Activated naive CD8-positive, alpha-beta T cell treated with anti-CD3 and anti-CD28 coated beads, Interleukin-2, amount 10 ng/mL, durations not matched to agents 7 days and 5 days (primary cell): ENCODE measurements at places on chromosomes 2 and 18. TPM values are rescaled to one million over a fixed set of nuclear protein-coding genes. Genes with fewer than 3 reads are reported as not detected.

- DNase-seq = no peak
- peak overlapping the region; percentile 63 for H3K27ac ChIP-seq
- H3K27me3 ChIP-seq = no peaks in the 10 kb centered on the region
- H3K4me3 ChIP-seq = peak overlapping the region; percentile 66
Measured at GRCh38 chr2:168466834-168467565, 10.9 kb downstream of the CERS6 start.

IL1RL2 gene
- total RNA-seq = not detected

DNA sequence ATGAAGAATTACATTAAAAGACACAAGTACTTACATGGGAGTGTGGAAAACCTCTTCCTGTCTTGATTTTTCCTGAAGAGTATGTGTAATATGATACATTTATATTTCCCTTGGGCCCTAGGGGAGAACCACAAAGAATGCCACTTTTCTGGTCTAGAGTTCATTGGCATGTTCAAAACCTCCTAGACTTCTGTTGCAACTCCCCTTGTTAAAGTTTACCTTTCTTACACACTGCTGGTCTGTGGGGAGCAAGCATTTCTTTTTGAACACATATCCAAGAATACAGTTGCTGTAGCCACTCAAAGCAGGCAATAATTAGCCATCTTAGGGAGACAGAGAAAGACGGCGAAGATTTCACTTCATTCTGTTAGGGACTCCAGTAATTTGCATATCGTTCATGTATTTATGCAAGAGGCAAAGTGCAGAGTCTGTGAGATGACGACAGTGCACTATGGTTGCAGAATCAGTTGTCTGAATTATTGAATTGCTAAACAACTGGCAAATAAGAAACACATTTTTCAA is 103.5 kb downstream of the NOL4 start:
- no peaks in the 10 kb centered on the region for H3K27me3 ChIP-seq
- no peak overlapping the region for H3K4me3 ChIP-seq
- H3K4me1 ChIP-seq = no peaks in the 10 kb centered on the region
- DNase-seq = no peak
- no peaks in the 10 kb centered on the region for H3K36me3 ChIP-seq

DNA sequence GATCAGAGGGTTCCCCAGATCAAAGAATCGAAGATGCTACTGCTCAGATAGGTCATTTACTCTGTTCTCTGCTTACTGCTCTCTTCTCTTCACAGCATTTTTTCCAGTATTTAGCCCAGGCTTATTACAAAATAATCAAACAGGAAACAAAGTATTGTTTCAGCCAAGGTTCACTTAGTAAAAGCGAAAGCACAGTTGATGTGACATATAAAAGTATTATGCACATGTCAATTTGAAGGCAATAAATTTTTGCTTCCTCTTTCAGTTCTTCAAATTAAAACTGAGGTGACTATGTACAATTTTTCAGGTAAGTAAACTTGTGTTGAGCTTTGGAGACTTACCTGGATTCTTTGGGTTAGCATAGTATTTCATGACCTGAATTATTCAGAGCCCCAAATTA is 262.8 kb upstream of the CHST9 start:
- H3K4me3 ChIP-seq = no peak overlapping the region
- no peaks in the 10 kb centered on the region for H3K27me3 ChIP-seq
- no peak for DNase-seq
- no peaks in the 10 kb centered on the region for H3K36me3 ChIP-seq

GRCh38 chr2:224333726-224334482 is 68.0 kb downstream of the FAM124B start:
- no peak overlapping the region for H3K4me3 ChIP-seq
- no peaks in the 10 kb centered on the region for H3K4me1 ChIP-seq
- no peak for DNase-seq
- H3K27ac ChIP-seq = no peak overlapping the region

GRCh38 chr2:2763351-2764000 is 432.4 kb upstream of the MYT1L start:
- H3K4me3 ChIP-seq = no peak overlapping the region
- no peak overlapping the region for H3K27ac ChIP-seq
- H3K36me3 ChIP-seq = no peaks in the 10 kb centered on the region

C18orf54 gene
- 8.5 TPM for total RNA-seq

DNA sequence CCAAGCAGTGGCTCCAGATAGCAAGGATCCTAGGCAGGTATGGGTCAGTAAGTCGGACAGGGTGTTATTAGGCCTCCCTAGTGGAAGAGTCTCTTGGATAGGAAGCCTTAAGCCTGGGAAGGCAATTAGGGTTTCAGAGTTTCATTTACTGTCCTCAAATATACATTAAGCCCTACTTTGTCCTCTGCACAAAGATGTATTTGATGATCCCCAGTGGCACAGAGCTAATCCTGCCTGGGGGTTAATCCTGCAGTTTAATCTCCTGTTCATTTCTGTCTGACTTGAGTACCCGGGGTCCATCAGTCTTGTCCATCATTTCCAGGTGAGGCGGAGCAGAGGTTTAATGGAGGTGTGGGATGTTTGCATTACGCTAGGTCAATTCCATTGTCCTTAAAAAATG is 62.0 kb downstream of the MTCL1 start:
- no peak overlapping the region for H3K4me3 ChIP-seq
- H3K27me3 ChIP-seq = peaks cover 7% of the 10 kb centered on the region
- H3K27ac ChIP-seq = no peak overlapping the region
- no peaks in the 10 kb centered on the region for H3K4me1 ChIP-seq
